ENCODE measurements at places on chromosomes 7 and 10. TPM values are rescaled to one million over a fixed set of nuclear protein-coding genes. Genes with fewer than 3 reads are reported as not detected.

Gene PLEKHS1
- 13.8 TPM for total RNA-seq

Gene C10orf62
- total RNA-seq = 1.5 TPM

Gene OGDHL
- 1.0 TPM for total RNA-seq

Gene FAM237B
- total RNA-seq = not detected

DNA sequence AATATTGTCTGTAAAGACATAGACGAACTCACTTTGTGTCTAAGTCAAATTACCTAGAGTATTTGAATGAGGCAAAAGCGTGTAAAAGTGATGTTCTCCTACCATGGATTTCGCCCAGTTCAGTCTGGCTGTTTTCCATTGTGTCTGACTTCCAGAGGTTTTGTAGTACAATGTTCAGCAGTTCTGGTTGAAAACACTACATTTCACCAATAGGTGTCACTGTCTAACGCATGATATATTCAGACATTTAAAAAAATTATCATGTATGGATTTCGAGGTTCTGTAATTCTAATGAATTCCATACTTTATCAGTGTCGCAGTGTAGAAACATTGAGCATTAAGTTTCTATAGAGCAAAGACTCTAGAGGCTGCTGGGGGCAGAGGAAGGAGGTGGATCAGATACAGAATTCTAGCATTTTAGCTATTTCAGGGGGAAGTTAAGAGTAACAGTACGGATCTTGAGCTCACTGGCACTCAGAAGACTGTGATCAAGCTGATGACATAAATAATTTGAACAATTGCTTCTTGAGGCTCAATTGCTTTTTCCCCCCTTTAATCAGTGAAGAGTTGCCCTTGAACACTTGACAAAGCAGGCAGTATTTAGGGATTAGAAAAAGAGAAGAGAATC, 196.9 kb upstream of the RHOBTB1 start:
- DNase-seq = peak; percentile 26

- no peak for DNase-seq
Measured at GRCh38 chr7:46294381-46294780, 373.3 kb upstream of the IGFBP3 start.

DNA sequence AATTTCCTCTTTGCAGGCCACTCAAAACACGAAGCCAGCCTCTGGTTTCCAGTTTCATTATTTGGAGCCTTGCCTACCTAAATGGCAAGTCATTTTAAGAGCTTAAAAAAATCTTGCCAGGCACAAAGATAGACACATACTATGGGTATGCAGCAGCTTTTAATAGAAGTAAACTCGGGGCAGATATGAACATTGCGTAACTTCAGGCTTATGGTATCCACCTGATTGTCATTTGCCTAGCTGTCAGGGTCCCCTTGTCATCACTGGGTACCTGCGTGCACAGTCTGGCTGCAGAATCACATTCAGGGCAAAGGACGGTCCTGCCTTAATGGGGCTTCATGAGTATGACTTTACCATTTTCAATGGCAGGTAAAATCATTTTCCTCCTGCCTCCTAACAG, 466.1 kb upstream of the NRP1 start:
- DNase-seq = no peak

DNA sequence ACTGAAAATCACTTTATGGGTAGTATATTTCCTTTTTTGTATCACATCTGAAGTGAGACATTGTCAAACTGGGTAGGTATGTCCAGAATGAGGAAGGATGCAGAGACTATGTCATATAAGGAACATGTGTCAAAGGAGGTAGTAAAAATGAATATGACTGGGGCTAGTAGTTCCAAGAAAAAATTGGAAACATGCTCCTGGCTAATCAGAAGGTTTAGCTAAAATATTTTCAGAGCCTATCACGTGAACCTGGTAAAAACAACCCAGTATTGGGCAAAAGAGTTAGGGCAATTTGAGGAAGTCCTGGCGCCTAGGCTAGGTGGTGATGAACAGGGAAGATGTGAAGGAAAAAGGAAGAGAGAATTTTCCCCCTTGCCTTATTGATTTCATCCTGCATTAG, 26.4 kb downstream of the ENTPD1 start:
- DNase-seq = no peak

DNA sequence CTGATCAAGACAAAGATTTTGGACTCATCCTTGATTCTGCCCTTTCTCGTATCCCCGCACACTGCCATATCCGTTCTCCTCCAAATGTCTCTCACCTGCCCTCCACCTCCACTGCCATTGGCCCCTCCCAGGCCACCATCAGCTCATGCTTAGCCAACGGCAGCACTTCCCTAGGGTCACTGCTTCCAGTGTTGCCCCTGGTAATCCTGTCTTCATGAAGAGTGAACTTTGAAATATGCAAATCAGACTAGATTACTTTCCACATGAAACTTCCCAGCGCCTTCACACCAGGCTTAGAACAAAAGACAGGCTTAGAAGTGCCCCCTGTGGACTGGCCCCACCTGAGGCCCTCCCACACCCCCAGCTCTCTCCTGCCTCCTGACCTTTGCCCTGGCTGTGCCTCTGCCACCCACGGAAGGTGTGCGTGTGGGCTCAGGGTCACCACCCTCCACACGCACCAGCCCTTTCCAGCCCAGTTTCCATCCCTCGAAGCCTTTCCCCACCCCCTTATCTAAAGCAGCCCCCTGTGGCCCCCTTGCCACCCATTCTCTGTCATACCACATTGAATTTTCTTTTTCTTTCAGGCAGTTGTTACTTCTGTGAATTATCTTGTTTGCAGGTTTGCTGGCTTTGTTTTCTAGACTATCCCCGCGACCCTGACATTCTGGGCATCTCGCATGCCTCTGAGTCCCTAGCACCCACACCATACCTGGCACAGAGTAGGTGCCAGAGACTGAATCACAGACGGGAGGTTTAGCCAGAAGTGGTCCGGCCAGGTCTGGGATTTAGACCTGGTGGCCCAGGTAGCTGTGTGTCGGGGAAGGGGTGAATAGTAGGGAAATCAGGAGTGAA, 26.8 kb upstream of the C10orf53 start:
- no peak for DNase-seq

- no peak for DNase-seq
Measured at GRCh38 chr7:18855796-18856195, 261.6 kb downstream of the TWIST1 start.

DNA sequence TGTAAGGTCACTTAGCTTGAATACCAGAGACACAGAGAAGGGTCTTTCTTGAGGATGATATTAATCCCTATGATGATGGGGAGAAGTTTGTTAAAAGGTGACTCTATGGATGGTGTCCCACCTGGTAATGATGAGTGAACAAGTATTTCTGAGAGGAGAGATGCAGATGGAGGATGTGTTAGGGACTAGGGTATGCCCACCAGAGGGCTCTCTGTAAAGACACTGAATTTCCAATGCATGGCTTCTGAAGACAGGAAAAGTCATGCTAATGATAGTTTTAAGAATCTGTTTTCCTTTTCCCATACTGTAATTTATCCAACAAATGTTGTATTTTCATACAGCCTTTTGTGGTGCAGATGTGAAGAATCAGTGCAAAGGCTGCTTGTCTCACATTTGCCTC, 1250.9 kb upstream of the CELF2 start:
- no peak for DNase-seq

DNA sequence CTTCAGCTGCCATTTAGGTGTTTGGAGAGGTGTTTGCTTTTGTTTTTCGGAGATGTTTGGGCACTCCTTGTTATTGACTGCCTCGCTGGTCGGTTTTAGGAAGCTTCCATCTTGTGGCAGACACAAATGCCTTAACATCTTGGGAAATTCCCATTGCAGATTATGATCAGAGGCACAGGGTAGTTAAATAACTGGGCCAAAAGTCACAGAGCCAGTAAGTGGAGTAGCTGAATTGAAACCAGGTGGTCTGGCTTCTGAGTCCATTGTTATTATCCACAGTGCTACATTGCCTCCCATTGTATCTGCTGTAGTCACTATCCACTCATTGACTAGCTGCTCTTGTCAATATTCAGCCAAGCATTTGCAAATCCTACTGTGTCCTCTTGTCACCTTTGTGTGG, 138.2 kb upstream of the PLPP4 start:
- no peak for DNase-seq

DNA sequence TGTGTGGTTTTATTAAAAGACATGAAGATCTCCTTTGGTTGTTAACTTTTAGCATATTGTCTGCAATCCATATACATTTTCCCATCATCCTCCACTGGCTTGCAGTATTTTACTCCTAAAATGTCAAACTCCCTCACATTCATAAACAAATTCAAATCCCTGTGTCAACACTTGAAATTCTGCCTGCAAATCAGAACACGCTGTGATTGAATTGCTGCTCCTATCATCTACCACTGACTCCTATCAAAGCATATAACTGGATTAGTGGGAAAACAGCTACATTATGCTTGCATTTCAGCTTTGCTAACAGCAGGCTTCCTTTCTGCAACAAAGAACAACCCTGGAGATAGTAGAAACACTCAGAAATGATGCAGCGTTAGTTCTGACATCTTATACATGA, 281.8 kb upstream of the HGF start:
- DNase-seq = no peak

DNA sequence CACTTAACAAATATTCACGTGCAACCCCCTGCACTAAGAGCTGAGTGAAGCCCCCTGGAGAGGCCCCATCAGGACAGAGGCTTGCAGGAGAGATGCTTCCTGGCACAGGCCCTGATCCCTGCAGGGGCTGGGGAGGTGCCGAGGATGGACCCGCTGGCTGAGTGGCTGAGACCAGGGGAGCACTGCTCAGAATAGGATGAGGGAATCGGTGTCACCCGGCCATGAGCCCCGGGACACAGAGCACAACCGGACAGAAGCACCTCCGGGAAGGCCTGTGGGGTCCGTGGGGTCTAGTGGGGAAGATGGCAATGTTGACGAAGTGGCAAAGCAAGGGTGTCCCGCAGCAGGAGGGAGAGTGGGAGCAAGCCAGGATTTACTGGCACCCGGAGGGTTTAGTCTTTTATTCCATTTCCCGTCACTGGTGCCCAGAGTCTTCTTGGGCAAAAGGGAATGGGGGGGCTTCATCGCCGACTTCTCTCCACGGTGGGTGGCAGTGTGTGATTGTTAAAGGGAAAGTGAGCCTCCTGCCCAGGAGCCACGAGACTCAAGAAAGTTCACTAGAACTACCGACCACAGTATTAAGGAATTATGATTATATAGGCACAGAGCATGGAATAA, 140.7 kb downstream of the ADARB2 start:
- DNase-seq = no peak

DNA sequence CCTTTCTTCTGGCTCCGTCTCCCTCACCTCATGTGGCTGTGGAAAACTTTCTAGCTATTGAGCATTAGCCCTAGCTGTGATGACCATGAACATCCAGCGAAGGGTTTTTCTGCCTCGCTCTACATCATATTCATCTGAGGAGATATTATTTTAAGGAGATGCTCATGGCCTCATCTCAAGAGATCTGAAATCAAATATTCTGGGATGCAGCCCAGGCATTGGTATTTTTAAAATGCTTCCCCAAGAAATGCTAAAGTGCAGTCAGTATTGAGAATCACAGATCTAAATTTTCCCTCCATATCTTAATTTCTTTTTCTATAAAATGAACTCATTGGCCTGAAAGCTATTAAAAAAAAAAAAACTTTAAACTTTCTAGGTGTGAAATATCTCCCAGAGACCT, 238.2 kb upstream of the CELF2 start:
- DNase-seq = no peak

DNA sequence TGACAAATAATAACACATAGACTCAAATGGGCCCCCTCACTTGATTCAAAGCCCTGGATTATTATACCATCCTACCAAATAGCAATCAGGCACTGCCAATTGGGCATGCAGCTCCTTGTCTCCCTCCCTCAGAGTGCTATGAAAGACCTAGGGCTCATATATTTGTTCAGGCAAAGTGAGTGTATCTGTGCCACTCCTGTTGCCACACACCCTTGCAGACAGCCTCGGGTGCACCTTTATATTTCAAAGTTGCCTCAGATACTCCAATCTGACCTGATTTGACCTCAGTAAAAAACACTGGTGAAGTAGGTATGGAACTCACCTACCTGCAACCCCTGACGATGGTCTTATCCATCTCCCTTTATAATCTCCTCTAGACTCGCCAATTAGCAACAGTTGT, 3.0 kb upstream of the NAMPT start:
- no peak for DNase-seq

DNA sequence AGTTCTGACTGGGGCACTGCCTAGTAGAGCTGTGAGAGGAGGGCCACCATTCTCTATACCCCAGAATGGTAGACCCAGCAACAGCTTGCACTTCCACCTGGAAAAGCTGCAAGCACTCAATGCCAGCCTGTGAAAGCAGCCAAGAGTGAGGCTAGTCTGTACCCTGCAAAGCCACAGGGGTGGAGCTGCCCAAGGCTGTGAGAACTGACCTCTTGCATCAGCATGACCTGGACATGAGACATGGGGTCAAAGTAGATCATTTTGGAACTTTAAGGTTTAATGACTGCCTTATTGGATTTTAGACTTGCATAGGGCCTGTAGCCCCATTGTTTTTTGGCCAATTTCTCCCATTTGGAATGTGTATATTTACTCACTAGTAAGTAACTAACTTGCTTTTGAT, 206.3 kb downstream of the TPK1 start:
- DNase-seq = no peak

DNA sequence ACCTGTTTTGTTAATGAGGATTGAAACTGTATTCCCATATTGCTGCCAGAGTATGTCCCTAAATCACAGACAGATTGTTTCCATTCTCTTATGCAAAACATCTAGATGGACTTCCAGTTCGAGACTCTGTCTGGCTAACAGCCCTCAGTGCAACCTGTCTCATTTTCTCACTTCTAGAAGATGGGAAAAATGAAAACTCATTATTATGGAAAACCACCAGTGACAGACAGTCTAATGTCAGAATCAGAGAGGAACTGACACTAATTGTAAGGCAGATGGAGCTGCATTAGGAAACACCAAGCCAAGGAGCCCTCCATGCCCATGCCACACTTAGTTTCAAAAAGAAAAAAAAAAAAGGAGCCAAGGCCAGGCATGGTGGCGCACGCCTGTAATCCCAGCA, 61.6 kb downstream of the NPSR1 start:
- no peak for DNase-seq

GRCh38 chr10:33347211-33347610, 12.7 kb upstream of the NRP1 start:
- DNase-seq = no peak

DNA sequence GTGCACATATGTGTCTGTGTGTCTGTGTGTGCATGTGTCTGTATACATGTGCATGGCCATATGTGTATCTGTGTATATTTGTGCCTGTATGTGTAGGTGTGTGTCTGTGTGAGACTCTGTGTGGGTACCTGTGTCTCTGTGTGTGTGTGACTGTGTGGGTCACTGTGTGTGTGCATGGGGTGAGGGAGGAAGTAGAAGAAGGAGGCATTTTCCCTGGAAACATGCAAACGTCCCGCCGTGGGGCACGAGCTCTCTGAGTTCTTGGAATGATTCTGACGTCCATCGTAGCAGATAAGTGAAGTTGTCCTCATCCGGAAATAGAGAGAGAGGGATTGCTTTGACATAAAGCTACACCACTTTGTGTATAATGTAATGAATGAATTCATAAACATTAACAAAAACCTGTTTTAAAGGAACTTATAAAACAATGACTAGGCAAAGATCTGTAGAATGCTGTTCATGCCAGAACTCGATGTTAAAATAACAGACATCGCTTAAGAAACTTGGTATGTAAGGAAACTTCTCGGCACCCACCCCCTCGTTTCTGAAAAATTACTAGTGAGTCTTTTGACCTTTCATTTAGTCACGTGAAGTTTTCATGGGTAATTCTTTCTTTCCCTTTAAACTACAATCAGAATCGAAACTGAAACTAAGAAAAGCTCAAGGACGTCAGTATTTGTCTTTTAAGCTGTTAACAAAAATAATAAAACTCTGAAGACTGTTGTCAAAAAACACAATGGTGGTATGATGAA, 43.6 kb upstream of the KLF6 start:
- DNase-seq = no peak

GRCh38 chr7:34277016-34277802, 371.9 kb downstream of the BMPER start:
- no peak for DNase-seq
